Stimulated activated CD8-positive, alpha-beta memory T cell treated with anti-CD3 and anti-CD28 coated beads, Interleukin-15, amount 100 ng/mL, for 48 hours (primary cell): ENCODE measurements at places on chromosomes 7 and 10.

GRCh38 chr10:93080350-93081046 is 6.8 kb downstream of the CYP26A1 start:
- no peak for DNase-seq

GRCh38 chr7:132419542-132419941 is 156.7 kb downstream of the PLXNA4 start:
- DNase-seq = no peak

- no peak for DNase-seq
Measured at GRCh38 chr7:27106181-27106900, 3.9 kb upstream of the HOXA2 start.

- no peak for DNase-seq
Measured at GRCh38 chr7:48173756-48174382, 2.6 kb downstream of the ABCA13 start.

DNA sequence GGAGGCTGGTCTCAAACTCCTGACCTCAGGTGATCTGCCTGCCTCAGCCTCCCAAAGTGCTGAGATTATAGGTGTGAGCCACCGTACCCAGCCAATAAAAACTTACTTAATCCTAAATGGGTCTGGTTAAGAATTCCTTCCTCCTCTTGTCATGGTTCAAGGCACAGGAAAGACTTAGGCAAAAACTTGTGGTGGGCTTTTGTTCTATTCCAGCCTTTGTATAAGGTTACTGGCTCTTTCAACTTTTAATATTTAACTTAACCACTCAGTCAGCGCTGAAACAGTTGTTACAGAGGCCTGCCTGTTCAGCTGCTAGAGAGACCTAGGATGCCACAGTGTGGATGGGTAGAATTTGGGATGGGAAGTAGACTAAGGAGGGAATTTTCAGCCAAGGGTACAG is 28.1 kb upstream of the GARS1 start:
- no peak for DNase-seq

DNA sequence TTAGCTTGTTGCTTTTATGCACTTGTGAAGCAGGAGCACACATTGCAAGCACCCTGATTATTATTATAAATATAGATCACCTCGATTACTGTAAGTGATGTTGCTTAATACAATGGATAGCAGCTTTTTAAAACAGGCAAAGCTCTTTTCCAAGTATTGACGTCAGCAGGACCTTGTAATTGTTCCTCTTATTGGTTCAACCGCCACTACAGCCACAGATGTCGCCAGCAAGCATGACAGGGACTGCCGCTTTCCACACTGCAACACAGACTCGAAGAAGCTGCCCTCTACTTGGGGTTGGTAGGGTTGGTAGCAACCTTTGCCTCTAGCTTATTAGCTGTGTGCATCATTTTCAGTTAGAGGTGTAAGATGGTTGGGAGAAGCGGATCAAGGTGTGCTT is 167.6 kb downstream of the ZNF365 start:
- no peak for DNase-seq

DNA sequence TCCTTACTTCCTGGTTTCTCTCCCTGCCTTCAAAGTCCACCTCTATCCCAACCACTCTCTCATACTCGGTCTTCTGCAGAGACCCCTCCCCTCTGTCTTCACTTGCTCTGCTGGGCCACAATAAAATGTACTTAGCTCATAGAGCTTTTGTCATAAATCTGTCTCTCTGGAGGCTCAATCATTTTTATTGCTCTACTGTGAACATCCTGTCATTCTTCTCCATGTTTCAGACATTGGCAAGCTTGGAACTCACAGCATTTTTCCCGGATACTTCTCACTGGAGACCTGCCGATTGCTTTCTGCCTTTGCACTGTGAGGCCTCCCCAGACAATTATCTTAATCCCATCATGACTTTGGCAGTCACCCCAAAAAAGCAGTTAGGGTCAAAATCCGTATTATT is 192.3 kb upstream of the ZMIZ1 start:
- no peak for DNase-seq
